SIG-M5 (cell line): ENCODE measurements at places on chromosomes 16 and 17.

DNA sequence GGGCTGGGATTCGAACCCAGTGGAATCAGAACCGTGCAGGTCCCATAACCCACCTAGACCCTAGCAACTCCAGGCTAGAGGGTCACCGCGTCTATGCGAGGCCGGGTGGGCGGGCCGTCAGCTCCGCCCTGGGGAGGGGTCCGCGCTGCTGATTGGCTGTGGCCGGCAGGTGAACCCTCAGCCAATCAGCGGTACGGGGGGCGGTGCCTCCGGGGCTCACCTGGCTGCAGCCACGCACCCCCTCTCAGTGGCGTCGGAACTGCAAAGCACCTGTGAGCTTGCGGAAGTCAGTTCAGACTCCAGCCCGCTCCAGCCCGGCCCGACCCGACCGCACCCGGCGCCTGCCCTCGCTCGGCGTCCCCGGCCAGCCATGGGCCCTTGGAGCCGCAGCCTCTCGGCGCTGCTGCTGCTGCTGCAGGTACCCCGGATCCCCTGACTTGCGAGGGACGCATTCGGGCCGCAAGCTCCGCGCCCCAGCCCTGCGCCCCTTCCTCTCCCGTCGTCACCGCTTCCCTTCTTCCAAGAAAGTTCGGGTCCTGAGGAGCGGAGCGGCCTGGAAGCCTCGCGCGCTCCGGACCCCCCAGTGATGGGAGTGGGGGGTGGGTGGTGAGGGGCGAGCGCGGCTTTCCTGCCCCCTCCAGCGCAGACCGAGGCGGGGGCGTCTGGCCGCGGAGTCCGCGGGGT is at the start of gene CDH1:
TSS of gene CDH1 (plus strand) at position 247 of the 684 bp plus-strand sequence. CDS start at position 371, 124 bp downstream.
- no peak for DNase-seq

- DNase-seq: no peak
Measured at GRCh38 chr17:20111538-20111937, 102.4 kb downstream of the SPECC1 start.

DNA sequence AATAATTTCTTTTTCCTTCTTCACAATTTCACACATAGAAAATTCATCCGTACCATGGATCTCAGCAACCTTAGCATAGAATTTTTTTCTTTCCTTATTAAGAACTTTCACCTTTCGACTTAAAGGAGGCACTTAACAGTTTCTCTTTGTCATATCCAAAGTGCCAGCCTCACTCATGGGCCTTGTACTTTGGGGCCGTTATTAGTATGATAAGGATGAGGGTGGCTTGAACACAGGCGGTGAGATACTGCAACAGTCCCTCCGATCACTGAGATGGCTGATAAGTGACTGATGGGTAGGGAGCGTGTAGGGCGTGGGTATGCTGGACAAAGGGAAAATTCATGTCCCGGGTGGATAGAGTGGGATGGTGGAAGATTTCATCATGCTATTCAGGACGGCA is 85.3 kb downstream of the OR1D5 start:
- DNase-seq: no peak

DNA sequence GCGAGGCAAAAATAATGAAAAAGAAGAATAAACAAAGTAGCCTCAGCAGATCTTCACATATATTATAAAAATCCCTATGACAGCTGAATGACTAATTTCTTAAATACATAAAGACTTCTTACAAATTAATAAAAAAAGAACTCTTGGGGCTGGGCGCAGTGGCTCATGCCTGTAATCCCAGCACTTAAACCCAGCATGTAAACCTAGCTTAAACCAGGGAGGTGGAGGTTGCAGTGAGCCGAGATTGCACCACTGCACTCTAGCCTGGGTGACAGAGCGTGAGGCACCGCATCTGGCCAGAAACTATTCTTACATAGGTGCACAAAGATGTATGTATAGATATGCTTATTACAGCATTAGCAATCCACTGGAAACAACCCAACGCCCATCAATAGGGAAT is 27.7 kb downstream of the C17orf100 start:
- no peak for DNase-seq

DNA sequence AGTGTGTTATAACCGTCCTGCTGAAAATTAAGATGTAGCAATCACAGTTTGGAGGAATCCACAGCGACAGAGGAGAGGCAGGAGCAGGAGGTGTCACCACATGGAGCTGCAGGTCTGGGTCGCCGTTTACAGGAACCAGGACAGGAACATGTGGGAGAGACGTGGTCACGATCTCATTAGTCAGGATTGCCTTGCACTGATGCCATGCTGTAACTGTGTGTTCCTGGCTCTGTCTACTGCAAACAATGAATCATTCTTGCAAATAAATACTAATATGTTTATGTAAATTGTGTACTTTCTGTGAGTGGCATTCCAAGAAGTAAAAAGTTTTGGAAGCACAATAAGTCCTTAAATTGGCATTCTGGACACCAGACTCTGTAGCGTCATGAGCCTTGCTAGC is 271.8 kb downstream of the CPPED1 start:
- DNase-seq: no peak

GRCh38 chr17:18066866-18067265 is 20.9 kb upstream of the DRG2 start:
- no peak for DNase-seq

DNA sequence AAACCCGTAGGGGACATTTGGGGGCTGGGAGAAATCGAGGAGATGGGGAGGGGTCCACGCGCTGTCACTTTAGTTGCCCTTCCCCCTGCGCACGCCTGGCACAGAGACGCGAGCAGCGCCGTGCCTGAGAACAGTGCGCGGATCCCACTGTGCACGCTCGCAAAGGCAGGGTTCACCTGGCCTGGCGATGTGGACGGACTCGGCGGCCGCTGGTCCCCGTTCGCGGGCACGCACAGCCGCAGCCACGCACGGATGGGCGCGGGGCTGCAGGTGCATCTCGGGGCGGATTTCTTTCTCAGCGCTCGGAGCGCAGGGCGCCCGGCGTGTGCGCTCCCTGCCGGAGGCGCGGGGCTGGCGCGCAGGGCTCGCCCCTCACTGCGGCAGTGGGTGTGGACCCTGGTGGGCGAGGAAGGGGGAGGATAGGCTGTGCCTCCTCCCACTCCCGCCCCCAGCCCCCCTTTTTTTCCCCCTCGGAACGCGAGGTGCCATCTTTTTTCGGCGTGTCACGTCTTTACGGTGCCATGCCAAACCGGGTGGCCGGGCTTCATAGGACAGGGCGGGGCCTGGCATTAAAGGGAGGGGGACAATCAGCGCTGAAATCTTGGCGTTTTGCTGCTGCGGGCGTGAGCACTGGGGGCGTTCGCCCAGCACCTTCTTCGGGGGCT is 1.1 kb downstream of the MAPT start:
- DNase-seq: no peak

DNA sequence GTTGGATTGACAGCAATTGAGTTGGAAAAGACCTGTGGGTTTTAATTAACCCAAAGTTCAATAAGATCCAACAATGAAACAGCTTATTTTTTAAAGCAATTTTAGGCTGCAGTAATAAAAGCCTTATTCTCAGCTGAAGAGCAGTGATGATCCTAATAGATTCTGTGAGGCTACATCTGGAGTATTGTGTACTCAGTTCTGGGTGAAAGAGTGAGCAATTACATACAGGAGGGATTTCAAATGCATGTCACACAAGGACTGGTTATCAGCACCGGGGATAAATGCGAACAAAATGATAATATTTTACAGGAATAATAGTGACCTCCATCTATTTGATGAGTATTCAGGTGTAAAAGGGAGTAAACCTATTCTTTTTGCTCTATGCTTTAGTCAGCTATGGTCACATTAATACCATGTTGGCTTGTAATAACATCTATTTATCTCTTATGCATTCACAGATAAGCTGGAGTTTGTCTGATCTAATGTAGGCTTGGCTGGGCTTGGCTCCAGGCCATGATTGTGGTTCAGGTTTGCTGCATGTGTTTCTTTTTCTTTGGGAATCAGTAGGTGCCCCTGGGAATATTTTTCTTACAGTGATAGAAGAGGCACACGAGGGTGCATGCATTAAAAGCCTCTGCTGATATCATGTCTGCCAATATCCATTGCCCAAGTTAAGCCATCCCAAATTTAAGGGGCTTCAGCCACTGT is 22.2 kb upstream of the TOX3 start:
- no peak for DNase-seq

DNA sequence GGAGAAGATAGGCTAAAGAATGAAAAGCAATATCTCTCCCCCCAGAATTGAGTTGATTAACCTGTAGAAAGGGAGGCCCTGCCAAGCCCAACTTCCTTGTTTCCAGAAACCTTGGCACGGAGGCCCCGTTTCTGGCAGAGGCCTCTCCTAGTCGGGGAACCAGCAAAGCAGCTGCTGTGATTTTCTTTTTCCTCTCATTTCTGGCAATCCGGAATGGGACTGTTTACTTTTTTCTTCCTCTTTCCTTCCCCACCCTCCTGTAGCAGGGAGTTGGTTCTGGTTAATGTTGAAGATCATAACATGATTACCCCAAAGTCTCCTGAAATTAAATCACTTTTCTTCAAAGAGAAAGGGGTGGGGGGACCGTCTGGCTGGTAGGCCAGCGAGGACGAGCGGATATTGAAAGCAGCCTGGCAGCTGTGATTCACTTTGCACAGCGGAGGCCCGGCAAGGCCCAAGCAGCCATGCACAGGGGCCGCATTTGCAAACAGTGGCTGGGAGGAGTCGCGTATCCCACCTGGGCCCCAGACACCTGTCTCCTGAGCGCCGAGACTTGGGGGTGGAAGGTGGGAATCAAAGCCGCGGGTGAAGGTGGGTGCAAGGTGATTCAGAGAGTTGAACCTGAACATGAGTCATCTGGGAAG is 51.5 kb downstream of the NTN1 start:
- no peak for DNase-seq

DNA sequence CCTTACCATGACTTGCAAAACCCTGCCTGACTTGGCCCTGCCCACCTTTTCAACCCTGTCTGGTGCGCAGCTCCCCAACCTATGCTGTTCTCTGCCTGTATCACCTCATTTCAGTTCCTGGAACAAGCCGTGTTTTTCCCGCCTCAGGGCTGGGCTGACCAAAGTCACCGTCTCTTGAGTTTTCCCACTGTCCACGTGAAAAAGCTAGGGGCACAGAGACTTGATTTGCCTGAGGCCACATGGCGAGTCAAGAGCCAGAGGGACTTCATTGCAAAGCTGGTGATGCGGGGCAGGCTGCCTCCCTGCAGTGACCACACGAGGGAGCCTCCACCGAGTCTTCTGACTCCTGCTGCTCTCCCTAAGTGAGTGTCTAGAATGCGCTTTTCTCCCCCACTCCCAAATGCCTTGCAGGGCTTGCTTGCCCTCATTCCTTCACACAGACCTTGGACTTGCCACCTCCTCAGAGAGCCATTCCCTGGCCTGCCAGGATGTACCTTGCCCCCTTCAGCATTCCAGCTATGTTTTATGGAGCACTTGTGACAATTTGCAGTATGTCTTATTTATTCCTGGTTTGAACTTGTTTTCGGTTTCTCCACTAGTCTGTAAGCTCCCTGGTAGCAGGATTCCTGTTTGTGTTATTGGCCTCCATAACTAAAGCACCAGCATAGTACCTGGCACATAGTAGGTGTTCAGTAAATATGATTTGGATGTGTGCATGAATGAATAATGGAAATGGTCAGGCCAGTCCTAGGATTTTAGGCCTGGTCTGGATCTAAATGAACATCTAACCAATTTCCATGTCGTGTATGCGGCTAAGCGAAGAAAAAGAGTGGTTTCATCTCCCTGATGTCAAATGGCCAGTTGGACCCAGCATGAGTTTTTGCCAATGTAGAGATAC is 252.3 kb downstream of the SNX29 start:
- DNase-seq: no peak

GRCh38 chr17:33874617-33875060 is 380.4 kb upstream of the CCL2 start:
- no peak for DNase-seq

DNA sequence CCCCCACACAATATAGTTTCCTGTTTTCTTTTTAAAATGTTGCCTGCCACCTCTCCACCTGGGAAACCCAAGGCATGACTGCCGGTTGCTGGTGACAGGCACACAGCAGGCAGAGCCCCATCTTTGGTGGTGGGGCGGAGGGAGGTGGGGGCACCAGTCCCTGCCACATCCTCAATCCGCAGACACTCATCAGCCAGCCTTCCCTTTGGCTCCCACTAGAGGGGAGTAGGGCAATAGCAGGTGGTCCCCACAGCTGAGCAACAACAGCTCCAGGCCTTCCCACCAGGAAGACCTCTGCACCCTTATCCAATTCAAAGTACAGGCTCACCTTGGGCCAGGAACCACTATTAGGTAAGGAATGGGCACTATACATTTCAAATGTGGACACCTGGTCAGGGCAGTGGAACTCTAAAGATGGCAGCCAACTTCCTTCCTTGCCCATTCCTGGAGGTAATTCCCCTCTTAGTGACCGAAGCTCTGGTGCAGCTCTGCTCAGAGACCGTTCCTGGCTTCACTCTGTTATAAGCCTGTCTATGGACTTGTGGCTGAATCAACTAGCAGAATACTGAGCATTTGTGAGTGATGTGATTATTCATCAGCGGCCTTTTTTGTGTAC is 13.9 kb downstream of the RECQL5 start:
- DNase-seq: no peak

GRCh38 chr17:19417611-19418010 is 6.6 kb downstream of the RNF112 start:
- no peak for DNase-seq

GRCh38 chr16:55152875-55153390 is 171.1 kb upstream of the IRX6 start:
- DNase-seq: no peak

DNA sequence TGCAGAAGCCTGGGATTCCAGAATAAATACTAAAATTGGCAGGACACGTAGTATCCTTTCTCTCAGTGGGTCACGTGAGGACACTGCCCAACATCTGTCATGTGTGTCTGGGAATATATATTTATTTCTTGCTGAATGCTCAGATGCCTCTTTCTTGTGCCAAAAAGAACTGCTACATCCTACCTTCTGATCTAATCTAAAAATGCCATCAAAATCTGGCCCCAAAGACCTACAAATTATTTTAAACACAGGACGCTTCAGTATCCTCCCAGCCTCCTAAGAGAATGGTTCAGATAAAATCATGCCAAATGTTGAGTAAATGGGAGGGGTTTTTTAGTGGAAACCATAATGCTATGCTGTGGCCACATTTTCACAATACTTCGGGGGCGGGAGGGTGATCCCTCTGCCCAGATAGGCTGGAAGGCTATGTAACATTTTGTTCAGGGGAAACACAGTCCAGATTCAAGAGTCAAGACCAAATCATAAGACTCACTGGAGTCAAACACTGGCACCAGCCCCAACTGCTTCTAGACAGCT is 22.9 kb upstream of the CORO6 start:
- DNase-seq: no peak

DNA sequence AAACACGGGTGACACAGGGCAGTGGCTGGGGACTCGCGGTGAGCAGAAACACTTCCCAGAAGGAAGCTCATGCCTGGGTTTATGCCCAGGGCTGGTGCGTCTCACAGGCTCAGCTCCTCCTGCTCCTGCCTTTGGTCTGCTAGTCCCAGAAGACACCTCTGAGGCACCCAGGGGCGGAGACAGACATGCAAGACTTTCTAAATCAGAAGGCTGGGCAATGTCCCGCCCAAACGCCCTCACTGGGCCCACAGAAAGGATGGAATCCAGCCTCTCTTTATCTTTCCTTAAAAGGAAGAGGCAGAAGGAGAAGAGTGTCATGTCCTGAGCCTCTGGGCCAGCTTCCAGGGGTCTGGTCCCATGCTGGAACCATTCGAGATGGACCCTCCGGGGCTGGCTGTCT is 197.7 kb upstream of the RPL38 start:
- DNase-seq: no peak

- no peak for DNase-seq
Measured at GRCh38 chr17:14205992-14206461, 30.6 kb downstream of the CDRT15 start.
